ENCODE measurements at places on chromosomes 7 and 10. TPM values are rescaled to one million over a fixed set of nuclear protein-coding genes. Genes with fewer than 3 reads are reported as not detected.

- no peak for DNase-seq
Measured at GRCh38 chr7:6367701-6368211, 80.0 kb downstream of the DAGLB start.

GRCh38 chr10:129888784-129889616 lies 75.1 kb downstream of the EBF3 start:
- peak; percentile 78 for DNase-seq

DNA sequence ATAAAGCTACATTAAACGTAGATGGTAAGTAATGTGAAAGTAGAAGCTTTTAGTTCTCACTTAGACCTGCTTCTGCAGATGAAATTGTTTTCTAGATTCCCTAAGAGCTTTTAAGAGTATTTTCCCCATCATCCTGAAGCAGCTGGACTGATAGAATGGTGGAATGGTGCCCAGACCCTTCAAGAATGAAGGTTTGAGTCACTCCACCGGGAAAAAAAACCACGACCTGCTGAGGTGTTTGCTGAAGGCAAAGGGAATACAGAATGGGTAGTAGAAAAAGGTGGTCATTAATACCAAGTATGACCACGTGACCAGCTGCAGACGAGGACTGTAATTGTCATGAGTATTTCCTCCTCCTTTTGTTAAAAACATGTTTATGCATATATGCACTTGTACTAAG lies 79.2 kb upstream of the PTPRZ1 start:
- DNase-seq, result no peak

DNA sequence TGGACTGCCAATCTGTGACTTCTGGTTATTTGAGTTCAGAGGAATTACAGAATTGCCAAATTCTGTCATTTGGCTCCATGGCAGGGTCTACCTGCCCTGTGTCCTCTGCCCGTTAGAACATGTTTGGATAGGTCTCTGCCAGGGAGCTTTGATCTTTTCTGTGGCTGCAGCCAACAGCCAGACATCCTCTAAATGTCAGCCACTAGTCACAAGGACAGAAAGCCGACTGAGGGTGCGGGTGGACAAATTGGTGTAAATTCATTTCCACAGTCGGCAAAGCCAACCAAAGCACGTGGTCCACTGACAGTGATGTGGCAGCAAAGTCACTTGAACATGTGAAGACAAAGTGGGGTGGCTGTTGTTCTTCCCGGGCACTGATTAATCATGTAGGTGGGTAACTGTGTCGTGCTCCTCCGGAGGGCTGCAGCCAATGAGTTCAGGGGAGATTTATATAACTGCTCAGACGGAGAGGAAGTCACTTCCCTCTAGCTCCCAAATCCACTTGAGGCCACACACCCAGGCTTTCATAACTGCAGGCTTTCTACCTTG lies 26.7 kb upstream of the CAMK1D start:
- no peak for DNase-seq

- DNase-seq, result no peak
Measured at GRCh38 chr10:61792097-61792716, 109.3 kb upstream of the ARID5B start.

GRCh38 chr10:50520115-50520514 lies 103.6 kb downstream of the SGMS1 start:
- DNase-seq, result no peak

DNA sequence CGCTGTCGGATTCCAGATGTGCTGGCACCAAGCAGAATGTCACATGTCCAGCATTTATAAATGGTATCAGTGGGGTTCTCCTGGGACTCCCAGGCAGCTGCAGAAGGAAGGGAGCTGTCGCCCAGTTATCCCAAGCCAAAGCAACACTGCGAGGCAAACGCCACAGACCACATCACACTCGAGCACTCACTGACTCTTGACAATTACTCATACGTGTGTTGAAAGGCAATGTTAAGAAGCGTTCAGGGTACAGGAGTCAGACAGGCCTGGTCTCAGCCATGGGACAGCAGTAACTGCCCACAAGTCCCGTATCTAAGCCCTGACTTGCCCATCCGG lies 113.4 kb downstream of the DIP2C start:
- peak; percentile 53 for DNase-seq

GRCh38 chr7:49638166-49638565 lies 135.3 kb upstream of the VWC2 start:
- DNase-seq, result no peak

- no peak for DNase-seq
Measured at GRCh38 chr10:114061148-114061547, 17.5 kb downstream of the ADRB1 start.

- DNase-seq, result no peak
Measured at GRCh38 chr7:92246360-92247101, 757 bp downstream of the ANKIB1 start.

DNA sequence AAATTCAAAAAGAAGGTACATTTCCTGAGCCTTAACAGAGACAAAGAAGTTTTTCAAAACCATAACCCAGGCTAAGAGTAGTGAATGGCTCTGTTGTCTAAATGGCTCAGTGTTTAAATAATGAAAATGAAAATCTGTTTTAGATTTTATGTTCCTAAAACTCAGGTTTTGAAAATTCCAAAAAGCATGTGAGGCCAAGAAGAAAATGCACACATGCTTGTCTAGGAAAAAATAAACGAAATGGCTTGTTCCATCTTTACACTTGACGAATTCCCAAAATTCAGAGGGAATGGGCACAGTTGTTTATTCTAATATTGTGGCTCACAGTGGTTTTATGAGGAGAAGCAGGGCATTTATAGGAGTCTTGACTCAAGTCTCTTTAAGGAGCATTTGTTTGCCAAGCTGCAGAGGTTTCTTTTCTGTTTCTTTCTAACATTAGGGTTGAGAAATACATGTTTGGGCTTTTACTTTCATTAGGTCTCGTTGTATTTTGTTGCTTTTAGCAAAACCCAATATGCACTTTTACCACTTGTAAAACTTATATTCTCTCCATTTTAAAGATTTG lies 527.6 kb upstream of the ANKRD30A start:
- DNase-seq, result no peak

DNA sequence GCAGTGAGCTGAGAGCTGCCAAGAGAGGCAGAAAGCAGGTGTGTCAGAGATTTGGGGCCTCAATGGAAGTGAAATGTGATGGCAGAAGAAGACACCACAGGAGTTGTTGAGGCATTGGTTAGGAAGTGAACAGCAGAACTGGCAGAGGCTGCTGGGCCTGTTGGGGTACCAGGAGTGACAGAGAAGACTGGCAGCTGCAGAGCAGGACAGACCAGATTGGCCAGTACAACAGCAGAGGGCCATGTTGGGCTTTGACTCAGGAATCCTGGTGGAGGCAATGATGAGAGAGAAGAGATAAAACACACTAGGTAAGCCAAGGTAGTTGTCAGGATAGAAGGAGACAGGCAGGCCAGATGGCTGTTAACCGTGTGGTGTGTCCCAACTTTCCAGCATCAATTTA lies 19.9 kb upstream of the HERPUD2 start:
- no peak for DNase-seq

GRCh38 chr10:126392469-126392868 lies 4.2 kb upstream of the ADAM12 start:
- no peak for DNase-seq

DNA sequence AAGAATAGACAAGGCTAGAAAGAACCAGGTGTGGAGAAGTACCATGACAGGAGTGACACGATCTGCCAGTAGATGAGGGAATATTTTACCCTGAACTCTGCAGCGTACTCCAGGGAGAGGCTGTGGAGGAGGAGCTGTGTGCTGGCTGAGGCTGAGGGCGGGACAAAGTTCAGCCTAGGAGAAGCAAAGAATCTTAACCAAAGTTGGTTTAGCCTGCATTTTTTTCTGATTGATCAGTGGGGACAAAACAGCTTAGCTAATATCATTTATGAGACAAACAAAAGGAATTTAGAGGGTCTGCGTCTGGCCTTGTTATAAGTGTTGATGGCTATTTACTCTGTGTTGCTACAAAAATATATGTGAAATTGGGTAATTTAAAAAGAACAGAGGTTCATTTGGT lies 5.2 kb upstream of the NPSR1 start:
- no peak for DNase-seq

DNA sequence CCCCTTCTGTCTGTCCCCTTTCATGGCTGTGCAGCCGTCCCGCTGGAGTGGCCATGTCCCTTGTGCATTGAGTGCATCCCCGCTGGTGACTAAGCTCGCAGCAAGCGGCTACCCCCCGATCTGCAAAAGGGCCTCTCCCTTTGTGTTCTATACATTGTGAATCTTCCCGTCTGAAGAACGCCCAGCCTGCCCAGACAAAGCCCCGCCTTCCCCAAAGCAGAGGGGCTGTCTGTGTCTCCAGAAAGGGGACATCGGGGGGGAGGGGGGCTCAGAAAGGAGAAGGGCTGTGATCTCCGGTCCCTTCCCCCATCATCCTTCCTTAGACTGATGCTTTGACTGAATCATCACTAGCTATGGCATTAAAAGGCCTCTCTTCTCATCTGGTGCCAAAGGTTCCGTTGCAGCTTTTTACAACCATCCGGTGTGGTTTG lies 11.9 kb downstream of the NPTX2 start:
- no peak for DNase-seq

DNA sequence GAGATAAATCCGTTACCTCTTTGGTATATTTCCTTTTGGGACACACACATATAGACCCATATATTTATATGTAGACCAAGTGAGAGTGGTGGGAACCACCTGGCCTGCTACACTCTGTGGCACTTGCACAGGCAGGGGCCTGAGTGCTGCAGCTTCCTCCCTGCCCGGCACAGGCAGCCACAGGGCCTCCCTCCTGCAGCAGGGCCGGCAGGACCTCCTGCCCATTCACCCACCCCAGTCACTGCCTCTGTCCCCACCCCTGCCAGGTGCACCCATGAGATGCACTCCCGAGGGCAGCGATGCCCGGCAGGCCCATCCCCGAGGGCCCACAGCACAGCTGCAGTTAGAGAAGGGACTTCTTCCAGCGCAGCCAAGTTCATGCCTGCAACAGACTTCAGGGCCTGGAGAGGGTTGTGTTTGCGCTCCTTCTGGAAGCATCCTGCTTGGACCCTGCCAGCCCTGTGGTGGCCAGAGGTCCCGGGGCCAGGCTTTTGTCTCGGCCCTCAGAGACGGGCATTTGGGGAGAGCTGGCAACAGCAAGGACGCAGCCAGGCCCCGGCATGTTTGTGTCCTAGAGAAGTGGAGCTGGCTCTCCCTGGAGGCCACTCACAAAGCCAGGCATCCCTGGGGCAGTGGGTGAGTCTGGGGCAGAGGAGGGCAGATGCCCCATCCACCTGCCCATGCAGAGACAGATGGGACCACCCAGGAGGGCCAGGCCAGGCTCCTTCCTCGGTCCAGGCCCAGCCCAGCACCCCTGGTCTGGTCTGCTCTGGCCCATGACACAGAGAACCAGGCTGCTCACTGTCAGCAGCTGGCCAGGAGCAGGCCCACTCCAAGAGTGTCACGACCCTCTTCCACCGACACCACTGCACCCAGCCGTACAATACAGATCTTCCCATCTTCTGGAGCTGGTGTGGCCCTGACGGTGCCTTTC lies 41.4 kb downstream of the PWWP2B start:
- no peak for DNase-seq

- no peak for DNase-seq
Measured at GRCh38 chr7:13800694-13801448, 188.6 kb downstream of the ETV1 start.

- DNase-seq, result no peak
Measured at GRCh38 chr10:14118953-14119352, 211.8 kb downstream of the FRMD4A start.

DNA sequence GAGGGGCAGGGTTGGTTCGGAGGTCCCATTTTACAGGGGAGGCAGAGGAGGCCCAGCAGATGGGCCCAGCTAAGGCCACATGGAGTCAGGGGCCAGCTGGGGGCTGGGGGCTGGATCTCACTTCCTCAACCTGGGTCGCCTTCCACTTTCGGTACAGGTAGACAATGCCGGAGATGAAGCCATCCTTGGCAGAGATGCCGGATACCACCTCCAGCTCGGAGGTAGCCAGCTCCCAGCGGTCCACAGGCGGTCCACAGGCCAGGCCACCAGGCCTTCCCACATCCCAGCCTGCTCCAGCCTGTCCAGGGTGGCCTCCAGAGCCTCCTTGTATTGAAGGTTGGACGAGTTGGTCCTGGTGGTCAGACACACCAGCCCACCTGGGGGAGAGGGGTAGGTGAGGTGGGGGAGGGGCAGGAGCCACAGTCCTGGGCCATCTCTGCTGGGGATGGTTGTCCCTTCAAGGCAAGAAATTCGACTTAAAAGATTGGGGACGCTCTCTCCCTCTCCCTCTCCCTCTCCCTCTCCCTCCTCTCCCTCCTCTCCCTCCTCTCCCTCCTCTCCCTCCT lies 3.9 kb downstream of the CLDN4 start:
- DNase-seq, result no peak

GRCh38 chr10:122441961-122442360 lies 12.5 kb upstream of the ARMS2 start:
- DNase-seq, result no peak

DNA sequence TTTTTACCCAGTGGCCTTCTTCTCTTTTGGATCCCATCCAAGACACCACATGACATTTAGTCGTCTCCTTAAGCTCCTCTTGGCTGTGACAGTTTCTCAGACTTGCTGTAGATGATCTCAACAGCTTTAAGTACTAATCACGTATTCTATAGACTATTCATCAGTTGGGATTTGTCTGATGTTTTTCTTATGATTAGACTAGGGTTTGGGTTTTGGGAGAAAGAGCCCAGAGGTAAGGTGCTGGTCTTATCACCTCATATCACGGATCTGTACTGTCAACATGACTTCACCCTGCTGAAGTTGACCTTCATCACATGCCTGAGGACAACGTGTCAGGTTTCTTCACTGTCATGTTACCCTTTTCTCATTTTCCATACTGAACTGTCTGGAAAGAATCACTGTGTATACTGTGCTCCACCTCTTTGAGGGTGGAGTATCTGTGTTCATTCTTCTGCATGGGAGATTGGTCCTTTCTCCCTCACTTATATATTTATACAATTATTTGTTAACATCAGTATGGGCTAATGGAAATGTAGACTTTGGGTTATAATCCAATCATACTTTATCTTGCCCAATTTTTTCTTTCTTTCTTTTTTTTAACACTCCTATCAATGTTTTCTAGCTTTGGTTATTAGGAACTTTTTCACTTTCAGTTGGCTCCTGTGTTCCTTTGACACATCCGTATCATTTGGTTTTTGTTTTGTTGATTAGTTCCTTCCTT lies 6.4 kb upstream of the HKDC1 start:
- DNase-seq, result no peak

DNA sequence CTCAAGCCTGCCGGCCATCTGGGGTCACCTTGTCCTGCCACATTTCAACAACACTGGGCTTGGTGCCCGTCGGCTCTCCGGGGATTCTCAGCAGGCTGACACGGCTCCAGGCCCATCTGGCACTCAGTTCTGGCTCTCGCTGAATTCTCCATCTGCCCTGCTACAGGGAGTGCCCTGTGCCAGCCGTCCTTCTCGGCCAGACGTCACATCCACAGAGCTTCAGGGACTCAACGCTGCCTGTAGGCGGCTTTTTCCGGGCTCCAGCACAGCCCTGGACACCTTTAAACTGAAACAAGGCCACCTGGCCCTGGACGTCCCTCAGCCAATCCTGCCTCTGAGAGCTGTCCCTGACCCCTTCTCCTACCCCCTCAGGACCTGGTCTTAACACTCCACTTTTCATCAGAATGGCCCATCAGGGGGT lies 43.0 kb downstream of the TMEM130 start:
- no peak for DNase-seq

The C7orf33 gene
- not detected for total RNA-seq

The CNPY1 gene
- total RNA-seq, result not detected

The BMPER gene
- 18.8 TPM for total RNA-seq

The CPXM2 gene
- 81.6 TPM for total RNA-seq

The HOXA9 gene
- total RNA-seq, result 7.1 TPM

The SMO gene
- 24.8 TPM for total RNA-seq

The CPED1 gene
- 41.9 TPM for total RNA-seq

The NKX6-2 gene
- total RNA-seq, result 2.1 TPM

The SPDYE1 gene
- not detected for total RNA-seq

The LEP gene
- 7.2 TPM for total RNA-seq

The TMEM270 gene
- total RNA-seq, result not detected

The ADRA2A gene
- total RNA-seq, result 11.4 TPM

The UNCX gene
- total RNA-seq, result not detected

All from sciatic nerve (tissue), 2 donors.